ENCODE measurements at places on chromosomes 11 and 22.

DNA sequence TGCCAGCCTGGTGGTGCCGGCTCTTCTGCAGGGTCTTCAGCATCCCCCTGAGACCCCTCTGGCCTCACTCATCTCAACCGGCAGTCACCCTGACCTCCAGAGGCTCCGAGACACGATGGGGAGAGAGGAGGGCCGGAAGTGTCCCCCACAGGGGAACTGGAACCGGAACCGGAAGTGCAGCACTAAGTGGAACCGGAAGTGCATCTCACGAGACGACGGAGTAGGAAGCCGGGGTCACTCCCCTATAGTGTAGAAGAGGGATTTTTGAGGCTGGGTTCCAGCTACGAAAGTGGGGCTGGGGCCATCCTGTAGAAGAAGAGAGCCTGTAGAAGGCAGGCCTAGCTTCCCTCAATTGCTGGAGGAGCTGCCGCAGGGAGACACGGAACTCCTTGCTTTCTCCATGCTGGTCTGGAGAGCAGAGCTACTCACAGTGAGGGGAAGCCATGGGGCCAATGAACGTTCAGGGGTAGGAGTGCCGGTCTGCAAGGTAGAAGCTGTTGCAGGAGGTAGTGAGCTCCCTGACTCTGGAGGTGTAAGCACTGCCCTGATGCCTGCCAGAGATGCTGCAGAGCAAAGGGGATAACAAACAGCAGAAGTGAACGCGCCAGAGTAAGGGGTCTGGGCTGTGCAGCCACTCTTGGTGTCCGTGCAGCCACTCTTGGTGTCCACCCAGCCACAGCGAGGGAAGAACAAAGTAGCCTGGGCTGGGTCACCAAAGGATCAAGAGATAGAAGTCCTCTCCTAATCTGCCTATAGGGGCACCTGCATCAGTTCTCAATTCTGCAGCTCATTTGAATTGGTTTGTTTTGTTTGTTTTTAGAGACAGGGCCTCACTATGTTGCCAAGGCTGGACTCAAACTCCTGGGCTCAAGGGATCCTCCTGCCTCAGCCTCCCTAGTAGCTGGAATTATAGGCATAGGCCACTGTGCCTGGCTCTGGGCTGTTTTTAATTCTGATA, 21.9 kb downstream of the SCUBE1 start:
- no peak for DNase-seq

- DNase-seq = no peak
These were observed 122.4 kb upstream of the OR9Q1 start for GRCh38 chr11:57901278-57901677.

DNA sequence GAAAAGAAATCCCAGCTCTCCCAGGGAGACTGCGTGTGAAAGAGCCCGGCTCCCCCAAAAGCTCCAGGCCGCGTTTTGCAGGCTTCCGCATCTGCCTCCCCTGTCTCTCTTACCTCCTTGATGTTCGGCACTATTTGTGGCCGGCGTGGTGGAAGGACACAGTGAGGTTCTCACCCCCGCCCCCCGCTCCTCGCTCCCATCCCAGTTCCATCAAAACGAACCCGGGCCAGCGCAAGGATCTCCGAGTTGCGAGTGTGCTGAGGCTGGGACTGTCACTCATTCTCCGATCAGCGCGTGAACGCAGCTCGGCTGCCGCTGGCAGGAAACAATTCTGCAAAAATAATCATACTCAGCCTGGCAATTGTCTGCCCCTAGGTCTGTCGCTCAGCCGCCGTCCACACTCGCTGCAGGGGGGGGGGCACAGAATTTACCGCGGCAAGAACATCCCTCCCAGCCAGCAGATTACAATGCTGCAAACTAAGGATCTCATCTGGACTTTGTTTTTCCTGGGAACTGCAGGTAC, at the start of gene NCAM1:
Gene NCAM1 (plus strand): TSS at position 275 of the 523 bp plus-strand sequence.
- no peak for DNase-seq

- no peak for DNase-seq
These were observed 175.4 kb downstream of the CTTN start for GRCh38 chr11:70573701-70574151.
